Activated CD4-positive, alpha-beta T cell treated with anti-CD3 and anti-CD28 coated beads, Interleukin-2, amount 50 U/mL, for 1 hour (primary cell): ENCODE measurements at places on chromosomes 7 and 10.

DNA sequence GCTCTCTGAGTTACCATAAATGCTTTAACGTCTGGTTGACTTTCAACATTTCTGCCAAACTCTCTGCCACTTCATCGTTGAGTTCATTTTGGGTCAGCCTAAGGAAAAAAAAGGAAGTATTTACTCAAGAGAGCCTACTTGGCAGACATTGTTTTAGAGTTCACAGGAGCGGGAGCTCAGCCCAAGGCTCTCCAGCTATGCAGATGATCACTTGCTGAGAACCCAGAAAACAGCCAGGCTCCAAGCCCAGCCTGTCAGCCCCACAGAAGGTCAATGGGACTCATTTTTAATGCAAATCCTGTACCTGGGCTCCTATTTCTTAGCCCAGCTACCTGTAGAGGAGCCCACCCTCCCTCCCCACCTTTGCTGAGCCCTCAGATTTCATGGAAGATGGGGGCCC is 45.5 kb downstream of the NOD1 start:
- DNase-seq, result no peak

DNA sequence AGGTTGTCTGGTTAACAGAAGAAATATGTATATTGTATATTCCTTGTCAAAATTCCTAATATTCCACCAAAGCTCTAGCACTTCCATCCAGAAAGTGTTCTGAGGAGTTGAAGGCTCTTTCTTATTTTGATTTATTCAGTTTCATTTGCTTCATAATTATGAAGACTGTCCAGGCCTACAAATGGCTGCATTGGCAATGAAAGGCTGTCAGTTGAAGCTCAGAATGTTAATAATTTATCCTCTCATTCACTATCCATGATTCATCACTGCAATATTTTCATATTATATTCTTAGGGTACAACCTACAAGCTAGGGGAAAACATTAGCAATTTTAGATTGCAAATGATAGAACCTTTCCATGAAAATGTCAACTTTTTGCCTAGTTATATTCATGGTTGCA is 57.3 kb downstream of the ARID5B start:
- DNase-seq, result no peak

GRCh38 chr10:12221323-12222298 is 25.6 kb downstream of the CDC123 start:
- DNase-seq, result no peak

DNA sequence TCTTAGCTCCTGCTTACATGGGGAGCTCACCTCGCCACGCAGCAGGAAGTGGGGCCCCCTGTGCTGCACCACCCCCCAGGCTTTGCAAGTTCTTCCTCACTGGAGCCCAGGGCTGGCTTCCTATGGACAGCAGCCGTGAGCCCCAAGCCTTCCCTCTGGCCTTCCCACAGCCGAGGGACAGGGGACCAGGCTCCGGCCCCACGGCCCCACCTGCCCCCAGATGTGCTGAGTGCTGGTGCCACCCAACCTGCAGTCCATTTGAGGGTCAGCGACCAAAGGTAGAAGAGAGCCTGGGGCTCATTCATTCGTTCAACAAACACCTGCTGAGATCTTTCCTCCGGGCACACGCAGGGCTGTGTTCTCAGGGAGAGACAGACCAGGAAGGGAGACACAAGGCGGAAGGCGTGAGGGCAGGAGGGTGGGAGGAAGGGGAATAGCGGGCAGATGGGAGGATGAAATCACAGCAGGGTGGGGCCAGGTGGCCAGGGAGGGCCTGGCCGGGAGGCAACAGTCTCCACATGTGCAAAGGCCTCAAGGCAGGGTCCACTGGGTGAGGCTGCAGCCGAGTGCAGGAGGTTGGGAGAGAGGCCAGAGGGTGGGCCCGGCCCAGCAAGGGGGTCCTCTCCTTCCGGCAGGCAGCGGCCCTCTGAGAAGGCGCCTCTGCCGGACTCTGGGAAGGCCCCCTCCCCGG is 100.1 kb downstream of the FOXL3 start:
- no peak for DNase-seq

GRCh38 chr10:75859141-75859540 is 427.7 kb downstream of the LRMDA start:
- DNase-seq, result no peak

DNA sequence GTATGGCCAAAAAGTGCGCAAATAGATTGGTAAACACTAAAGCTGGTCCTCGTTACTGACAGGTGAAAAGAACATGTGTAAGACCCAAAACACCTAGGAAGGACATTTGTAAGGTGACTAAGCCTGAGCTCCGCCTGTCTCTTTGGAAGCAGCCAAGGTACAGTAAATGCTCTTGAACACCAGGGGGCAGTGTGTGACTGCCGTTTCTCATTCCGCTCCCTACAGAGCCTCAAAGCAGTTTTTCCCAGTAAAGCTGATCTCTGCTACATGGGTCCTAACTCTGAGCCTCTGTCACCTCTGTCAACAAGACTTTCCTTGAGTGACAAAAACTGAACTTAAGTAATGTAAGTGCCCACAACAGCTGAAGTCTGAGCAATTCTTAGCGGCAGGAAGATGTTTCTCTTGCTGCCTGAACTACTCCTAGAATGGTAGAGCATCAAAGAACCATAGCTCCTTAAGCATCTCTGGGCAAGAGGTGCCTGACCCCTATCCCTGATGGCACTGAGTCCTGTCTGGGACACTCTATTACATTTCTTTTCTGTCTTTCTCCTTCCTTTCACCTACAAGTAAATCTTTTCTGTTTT is 238.0 kb upstream of the INHBA start:
- DNase-seq, result peak; percentile 32

GRCh38 chr10:43407576-43408330 is 1.2 kb downstream of the HNRNPF start:
- DNase-seq, result peak; percentile 75

GRCh38 chr7:37971491-37971890 is 51.1 kb downstream of the EPDR1 start:
- DNase-seq, result no peak

- DNase-seq, result no peak
These were observed 129.0 kb upstream of the C7orf33 start for GRCh38 chr7:148461392-148462179.

GRCh38 chr7:11642276-11642675 is 189.7 kb downstream of the THSD7A start:
- no peak for DNase-seq

DNA sequence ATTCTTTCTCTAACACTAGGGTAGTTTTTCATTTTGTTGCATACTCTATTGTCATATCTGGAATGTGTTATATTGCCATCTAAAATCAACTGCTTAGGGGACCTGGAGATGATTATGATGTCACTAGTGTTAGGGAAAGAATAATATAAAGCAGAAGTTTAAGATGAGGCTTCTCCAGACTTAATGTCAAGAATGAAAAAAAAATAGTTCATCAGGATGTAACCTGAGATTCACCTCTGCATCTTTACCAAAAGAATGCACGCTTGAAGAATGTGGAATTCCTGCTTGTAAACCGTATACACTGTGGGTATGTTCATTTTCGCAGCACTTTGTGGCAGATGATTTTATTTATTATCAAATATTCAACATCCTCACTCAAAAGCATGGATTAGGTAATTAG is 184.6 kb downstream of the ST7 start:
- no peak for DNase-seq

DNA sequence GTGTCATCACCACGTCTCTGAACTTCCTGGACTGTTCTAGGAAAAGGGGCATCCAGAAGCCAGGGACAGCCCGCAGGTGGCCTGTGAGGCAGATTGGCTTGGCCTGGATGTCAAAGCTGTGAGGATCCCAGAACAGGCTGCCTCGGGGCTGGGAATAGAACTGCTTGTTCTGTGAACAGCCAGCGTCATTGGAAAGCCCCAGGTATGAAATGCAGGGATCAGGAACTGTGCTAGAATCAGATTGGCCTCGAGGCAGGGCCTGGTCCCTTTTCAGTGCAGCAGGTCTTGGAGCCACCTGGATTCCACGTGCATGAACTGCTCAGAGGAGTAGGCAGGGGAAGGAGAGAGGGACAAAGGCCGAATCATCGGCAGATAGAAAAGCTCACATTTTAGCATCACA is 44.6 kb downstream of the FAM20C start:
- DNase-seq, result no peak
